ENCODE measurements at places on chromosomes 4 and X. TPM values are rescaled to one million over a fixed set of nuclear protein-coding genes. Genes with fewer than 3 reads are reported as not detected.

Gene TMEM255A
- under 0.01 TPM for total RNA-seq

Gene MAB21L2
- 33.3 TPM for total RNA-seq

Gene MAGIX
- 1.8 TPM for total RNA-seq

- no peak for DNase-seq
These were observed 169.8 kb downstream of the BTC start for GRCh38 chr4:74624351-74625151.

DNA sequence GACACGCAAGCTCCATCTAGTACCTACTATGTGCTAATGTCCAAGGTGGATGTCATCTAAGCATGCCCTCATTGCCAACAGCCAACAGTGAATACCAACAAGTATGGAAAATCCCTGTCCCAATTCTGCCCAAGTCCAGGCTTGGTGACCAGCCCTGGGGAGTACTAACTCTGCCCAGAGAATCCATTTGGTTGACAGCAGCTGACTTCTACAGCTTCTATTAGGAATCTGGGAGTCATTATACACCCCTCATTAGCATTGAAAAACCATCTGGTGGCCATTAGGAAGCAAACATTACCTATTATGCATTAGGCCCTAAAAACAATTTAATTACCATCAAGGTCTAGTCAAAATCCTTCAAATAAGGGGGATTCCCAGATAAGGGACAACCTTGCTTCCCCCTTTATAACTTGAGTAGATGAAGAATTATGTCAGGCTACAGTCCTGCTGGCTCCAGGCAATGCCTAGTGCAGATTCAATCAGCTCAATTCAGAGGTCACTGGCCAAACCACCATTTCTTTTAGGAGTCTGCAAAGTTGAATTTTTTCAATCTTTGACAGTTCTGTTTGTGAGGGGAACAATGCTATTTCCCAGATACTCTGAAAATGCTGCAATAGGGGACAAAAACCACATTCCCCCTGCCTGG, 228.0 kb upstream of the LDB2 start:
- no peak for DNase-seq

DNA sequence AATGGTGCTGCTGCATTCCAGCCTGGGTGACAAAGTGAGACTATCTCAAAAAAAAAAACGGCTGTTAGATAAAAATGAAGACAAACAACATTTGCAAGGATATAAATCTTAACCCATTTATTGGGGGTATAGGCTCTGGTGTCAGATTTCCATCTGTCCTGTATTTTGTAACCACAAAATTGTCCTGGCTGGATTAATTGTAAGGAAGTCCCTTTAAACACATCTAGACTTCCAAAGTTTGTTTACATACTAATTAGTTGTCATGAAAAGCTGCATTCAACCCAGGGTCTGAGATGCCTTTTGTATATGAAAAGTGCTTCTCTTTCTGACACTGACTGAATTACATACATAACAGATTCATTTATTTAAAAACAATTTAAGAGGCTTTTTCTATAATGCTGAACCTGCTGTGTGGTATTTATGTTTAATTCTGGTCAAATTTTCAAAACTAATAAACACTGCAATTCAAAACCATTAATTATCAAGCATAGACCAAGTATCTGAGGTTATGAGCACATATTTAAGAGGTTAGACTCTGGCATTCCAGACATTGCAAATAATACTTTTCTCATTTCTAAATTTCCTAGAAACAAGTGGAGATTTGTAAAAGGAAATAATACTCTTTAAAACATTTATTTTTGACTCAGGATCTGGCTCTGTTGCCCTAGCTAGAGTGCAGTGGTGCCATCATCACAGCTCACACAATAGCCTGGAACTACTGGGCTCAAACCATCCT, 17.5 kb upstream of the UGDH start:
- DNase-seq: no peak

- no peak for DNase-seq
These were observed 155.7 kb downstream of the CHIC2 start for GRCh38 chr4:53908661-53909078.

GRCh38 chrX:86023811-86024210, 23.5 kb downstream of the CHM start:
- peak; percentile 52 for DNase-seq

GRCh38 chr4:184763150-184763780, 29.4 kb upstream of the CENPU start:
- DNase-seq: no peak

All from osteoblast (primary cell).